ENCODE measurements at places on chromosomes 3 and 15.

- no peak for DNase-seq
Measured at GRCh38 chr3:194900854-194901522, 215.3 kb downstream of the FAM43A start.

- DNase-seq: no peak
Measured at GRCh38 chr15:39202641-39203040, 378.2 kb upstream of the THBS1 start.

- DNase-seq: no peak
Measured at GRCh38 chr15:56816781-56817180, 83.5 kb upstream of the ZNF280D start.

DNA sequence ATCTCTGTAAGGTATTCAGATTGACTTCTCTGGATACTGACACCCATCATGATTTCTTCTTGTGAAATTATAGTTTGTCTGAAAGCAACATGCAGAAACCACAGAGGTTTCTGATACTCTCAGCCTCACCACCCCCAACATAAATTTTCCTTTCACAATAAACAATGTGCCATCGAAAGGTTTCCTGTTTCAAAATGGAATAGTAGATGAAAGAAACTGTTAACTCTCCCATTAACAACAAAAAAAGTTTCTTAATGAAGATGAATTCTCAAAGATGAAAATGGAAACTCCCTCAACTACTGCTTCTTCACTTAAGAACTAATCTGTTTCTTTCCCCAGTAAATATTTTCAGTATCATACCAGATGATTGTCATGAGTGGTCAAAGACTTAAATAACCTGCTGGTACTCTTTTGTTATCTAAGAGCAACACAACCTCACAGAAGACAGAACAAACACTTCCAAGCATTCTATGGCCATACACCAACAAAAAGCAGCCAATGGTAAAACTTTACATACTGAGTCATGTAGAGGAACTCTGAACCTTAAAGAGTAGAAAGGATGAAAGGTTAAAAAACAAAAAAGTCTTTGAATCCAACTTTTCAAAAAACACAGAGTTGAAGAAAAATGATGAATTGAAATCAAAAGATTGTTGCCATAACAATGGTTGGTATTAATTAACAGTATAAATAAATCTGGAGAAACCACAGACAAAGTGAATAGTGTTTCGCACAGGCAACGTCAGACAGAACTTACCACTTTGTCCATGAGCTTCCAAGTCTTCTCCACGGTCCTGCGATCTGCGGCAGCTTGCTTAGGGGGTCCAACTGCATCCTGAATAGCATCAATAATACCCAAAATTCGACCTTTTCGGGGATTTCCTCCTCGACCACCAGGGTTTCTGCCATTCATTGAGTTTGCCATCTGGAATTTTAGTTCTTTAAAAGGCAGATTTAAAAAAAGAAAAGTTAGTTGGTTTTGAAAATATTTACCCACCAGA, 1.9 kb downstream of the CBLB start:
- no peak for DNase-seq

GRCh38 chr3:140570602-140571001, 107.3 kb upstream of the TRIM42 start:
- DNase-seq: no peak

GRCh38 chr3:64224826-64225610, at the start of gene PRICKLE2:
Gene PRICKLE2 (minus strand): TSS chr3:64225466. CDS start chr3:64198927, 26,539 bp downstream.
- no peak for DNase-seq

DNA sequence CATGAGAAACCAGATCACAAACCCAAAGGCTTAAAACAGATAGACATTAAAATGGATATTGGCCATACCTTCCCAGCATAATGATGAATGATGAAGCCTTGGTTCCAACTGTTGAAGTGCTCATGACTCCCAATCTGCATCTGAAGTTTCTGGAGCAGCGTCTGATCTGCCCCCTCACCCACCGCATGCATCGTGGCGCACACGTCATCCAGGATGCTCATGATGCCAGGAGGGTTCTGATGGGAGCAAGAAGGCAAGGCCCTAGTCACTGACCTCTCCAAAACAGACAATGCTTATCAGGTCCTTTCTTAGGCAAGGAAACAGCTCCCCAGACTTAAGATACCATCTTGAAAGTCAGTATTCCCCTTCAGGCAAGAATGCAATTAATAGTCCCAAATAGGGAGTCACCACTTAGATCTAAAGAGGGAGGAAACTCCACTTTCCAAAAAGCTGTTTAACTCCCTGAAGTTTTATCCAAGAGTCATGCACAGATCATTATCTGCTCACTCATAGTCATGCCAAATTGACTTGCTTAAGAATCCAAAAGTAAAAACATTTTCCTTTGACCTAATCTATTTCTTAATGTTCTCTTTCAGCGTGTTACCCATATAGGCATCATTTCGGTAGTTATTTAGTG, 2.1 kb downstream of the LDHAL6B start:
- no peak for DNase-seq

DNA sequence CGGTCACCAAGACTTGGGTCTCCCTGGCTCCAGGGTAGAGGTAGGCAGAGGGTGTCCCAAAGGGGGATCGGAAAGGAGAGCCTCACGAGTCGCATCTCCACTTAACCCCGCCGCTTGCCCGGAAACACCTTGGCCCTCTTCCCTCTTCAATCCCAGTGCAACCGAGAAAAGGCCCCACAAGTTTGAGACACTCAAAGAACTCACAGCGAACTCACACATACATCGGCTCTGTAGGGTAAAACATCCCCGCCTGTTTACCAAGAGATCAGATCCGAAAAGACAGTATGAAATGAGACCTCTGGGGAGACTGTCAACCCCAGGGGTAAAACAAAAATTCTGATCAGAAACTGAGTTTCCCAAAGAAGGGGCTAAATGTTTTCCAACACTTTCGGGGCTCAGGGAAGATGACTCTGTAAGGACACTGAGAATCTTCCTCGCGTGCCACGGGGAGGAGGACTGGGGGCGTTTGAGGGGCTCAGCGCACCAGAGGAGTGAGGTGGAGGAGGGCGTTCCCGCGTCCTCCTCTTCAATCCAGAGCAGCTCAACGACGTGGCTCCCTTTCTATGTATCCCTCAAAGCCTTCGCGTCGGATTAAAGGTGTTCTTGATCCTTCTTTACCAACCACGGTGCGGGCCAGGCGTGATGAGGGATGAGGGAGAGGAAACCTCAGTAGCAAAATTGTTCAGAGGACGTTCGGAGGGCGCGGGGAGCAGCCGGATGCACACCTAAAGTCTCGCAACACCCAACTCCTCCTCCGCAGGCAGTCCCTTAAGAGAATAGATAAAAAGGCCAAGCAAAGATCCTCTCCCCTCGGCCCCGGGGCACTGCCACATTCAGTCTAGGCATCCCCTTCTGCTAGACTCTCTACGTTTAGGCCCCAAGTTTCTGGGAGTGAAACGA, 3.7 kb downstream of the WNT5A start:
- no peak for DNase-seq

DNA sequence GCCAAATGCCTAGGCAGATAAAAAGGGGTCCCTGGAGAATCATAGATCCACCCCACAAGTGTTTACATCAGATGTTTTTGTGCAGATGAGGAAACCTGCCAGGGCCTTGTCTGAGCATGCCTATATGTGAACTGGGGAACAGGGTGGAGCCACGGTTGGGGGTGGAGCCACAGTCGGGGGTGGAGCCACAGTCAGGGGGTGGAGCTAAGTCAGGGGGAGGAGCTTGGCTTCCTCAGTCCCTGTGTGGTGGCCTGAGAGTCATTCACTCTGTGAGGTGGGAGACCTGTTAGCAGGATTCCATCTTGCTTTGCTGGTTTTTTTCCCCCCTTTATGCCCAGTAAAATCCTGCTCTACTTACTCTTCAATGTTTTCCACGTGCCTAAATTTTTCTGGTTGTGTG, 57.8 kb upstream of the TGFBR2 start:
- DNase-seq: peak; percentile 6

GRCh38 chr3:175433026-175433674, 574.0 kb downstream of the NAALADL2 start:
- no peak for DNase-seq

DNA sequence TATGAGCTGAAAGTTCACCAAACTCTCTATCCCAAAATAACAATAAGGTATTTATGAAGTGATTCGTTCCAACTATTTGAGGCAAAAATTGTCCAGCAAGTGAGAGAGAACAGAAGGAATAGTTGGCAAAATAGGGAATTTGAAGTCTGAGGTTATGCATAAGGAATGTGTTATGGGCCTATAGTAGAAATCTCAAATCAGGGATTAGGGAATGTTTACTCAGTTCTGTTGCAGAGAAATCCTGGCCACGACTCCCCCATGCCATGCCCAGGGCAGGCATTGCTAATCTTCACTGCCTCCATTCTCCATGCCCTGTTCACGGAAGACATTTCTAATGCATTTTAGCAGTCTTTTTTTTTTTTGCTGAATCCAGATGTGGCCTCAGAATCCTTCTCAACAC, 58.6 kb downstream of the FLNB start:
- DNase-seq: no peak

DNA sequence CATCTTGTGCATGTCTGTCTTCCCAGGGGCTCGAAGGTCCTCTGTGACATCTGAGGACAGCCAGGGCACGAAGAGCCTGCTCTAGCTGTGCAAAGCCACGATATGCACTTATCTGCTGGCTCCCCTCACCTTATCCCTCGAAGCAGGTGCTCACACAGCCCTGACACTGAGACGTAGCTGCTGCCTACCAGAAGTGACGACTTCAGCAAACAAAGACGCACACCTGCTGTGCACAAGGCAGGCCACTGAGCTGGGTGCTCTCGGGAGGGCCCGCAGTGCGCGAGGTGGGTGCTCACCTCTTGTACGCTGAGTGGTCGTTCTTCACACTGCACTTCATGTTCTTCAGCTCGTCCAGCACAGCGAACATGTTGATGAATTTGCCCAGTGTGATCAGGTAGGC, 37.3 kb downstream of the CYFIP1 start:
- DNase-seq: no peak

DNA sequence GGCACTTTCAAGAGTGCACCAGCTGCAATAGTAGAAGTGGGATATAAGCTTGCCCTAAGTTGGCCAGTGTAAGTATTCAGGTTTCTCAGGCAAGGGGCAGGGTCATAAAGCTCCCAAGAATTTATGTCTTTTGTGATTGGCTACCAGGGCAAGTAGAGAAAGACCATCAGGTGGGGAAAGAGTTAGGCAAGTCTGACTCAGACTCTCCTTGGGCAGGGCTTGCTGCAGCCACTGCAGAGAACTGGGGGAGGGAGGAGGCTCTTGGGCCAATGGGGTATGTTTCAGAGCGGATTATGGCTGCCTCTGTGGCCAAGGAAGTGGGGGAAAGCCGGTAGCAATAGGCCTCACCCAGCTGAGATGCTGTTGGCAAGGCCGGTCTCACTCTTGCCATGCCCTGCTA, 44.6 kb upstream of the SLC25A36 start:
- no peak for DNase-seq

DNA sequence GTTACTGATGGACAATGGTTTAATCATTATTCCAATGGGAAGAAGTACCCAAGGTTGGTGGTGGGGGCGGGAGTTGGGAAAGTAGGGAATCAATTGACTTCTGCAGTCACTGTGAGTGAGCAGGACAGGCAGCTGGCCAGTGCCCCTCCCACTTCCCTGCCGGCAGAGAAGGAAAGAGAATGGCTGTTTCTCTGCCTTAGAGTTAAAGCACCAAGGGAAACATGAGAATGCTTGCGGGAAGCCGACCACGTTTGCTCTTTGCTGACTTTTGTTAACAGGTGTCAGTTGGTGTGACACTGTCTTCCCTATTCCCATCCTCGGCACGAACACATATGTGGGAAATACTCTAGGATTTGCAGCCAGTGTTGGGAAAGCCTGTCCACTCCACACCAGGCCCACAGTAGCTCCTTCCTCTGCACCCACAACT, 33.5 kb upstream of the MFSD1 start:
- DNase-seq: no peak

- no peak for DNase-seq
Measured at GRCh38 chr15:99130314-99130713, 25.4 kb downstream of the SYNM start.

- DNase-seq: no peak
Measured at GRCh38 chr15:30650012-30650929, 24.3 kb downstream of the ARHGAP11B start.

DNA sequence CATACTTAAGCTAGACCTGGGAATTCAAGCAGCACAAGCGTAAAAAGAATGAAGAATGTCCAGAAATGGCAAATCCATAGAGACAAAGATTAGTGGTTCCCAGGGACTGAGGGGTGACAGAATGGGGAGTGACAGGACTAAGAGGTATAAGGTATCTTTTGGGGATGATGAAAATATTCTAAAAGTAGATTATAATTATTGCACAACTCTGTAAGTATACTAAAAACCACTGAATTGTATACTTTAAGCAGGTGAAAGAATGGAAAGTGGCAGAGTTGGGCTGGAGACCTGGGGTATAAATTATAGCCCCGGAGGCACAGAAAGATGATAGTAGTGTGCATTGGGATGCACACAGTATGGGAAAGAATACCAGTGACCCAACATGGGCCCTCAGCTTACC, 5.6 kb downstream of the BRK1 start:
- DNase-seq: no peak

DNA sequence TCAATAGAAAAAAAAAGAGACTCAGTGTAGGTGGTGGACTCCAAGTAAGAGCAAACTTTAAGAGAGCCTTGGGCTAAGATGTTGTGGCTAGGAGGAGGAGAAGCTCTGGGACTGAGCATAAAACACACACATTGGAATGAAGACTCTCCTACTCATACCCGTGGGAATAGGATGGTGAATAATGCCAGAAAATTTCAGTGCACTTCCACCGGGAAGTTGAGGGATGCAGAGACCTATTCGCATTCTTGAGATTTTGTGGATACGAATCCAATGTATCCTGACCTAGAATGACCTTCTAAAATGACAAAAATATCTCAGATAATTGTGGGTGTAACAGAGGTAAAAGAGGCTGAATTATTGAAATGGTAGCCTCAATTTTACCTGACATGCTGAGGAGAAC, 388.7 kb upstream of the SGO1 start:
- DNase-seq: no peak

- DNase-seq: no peak
Measured at GRCh38 chr3:193962986-193963685, 172.8 kb upstream of the HES1 start.

GRCh38 chr15:77034695-77035489, 36.0 kb downstream of the TSPAN3 start:
- no peak for DNase-seq

- no peak for DNase-seq
Measured at GRCh38 chr3:183265834-183266417, 12.9 kb downstream of the B3GNT5 start.

GRCh38 chr3:50924638-50925037, 249.9 kb downstream of the DOCK3 start:
- DNase-seq: no peak

GRCh38 chr3:183064475-183064874, 34.8 kb downstream of the MCCC1 start:
- no peak for DNase-seq

- no peak for DNase-seq
Measured at GRCh38 chr3:196554205-196554604, 14.1 kb downstream of the WDR53 start.

DNA sequence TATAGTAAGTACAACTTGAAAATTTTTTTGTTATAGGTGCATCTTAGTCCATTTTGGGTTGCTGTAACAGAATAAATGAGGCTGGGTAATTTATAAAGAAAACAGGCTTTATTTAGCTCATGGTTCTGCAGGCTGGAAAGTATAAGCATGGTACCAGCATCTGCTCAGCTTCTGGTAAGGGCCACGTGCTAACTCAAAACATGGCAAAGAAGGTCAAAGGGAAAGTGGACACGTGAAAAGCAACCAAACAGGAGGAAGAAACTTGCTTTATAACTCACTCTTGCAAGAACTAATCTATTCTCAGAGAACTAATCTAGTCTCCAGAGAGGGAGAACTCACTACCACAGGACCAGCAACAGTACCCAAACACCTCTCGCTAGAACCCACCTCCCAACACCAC, 9.1 kb downstream of the HDGFL3 start:
- no peak for DNase-seq

- DNase-seq: no peak
Measured at GRCh38 chr3:120595788-120596115, 384 bp upstream of the NDUFB4 start.
